Chondrocyte (in vitro differentiated cells): ENCODE measurements at places on chromosomes 1 and 21. TPM values are rescaled to one million over a fixed set of nuclear protein-coding genes. Genes with fewer than 3 reads are reported as not detected.

- DNase-seq = no peak
Measured at GRCh38 chr1:41020654-41021053, 871 bp downstream of the SLFNL1 start.

DNA sequence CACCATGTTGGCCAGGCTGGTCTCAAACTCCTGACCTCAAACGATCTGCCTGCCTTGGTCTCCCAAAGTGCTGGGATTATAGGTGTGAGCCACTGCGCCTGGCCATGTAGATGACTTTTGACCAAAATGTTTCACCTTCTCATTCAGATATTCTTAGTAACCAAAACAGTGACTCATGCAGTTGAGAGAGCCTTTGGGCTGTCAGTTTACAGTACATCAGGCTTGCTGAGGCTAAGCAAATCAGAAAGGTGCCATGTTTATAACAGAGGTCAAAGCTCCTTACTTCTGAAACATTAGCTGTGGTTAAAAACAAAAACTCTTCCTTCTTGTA, 21.0 kb downstream of the CNIH4 start:
- DNase-seq = no peak

DNA sequence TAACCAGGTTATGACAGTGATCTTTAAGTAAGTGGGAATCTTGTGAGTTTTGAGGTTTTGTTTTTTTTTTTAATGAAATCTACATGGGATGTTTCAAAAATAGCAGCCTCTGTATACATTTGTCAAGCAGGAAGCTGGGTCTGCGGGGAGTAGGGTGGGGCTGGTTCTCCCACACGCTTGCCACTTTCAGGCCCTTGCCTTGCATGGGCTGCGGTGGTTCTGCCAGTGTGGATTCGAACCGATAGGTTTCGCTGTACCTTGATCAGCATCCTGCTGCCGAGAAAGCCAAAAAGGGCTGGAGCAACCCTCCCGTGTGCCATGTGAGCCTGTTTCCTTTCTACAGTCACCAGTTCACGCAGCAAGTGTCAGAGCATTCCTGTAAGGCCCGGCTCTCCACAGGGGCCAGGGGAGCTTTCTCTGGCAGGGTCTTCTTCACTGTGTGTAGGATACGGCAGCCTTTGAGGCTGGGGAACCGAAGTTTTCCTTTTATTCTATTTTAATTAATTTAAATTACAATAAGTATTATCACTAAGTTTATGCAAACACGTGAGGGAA, 79.2 kb upstream of the SAMD11 start:
- DNase-seq = no peak

DNA sequence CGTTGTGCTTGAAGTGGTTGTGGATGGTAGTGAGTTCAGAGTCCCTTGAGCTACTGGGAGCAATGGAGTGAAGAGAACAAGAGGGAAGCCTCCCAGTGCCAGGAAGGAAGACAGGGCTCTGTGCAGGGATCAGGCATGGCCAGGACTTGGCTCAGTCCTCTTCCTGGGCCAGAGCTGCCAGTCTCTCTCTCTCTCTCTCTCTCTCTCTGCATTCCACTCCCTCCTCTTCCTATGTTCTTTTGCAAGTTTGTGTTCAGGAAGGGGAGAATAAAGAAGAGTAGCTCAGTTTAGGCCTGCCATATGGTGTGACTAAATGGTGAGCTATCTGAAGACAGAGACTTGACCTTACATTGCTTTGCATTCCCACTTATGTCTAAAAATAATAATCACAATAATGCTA, 20.5 kb upstream of the RPTN start:
- no peak for DNase-seq

DNA sequence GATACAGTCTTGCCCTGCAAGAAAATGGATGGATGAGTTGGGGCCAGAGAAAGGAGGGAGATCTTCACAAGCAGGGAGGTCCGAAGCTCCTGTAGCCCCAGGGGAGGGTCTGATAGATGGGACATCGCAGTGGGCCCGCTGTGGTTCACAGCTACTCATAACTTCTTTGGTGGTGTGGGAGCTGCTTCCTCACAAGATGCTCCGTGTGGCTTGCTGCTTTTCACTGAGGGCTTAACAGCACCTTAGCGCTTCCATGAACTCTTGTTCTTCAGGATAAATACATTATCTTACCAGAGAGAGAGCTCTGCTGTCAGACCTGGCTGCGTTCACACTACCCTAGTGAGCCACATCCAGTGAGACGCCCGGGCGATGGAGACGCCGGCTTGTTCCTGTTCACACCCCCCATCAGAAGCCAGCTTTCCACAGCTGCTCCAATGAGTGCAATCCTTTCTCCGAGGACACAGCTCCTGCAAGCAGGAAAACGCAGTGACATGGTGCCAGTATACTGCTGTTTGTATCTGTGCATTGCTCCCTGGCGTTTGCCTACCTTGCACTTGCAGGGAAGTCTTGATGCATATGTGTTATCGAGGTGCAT, 599.8 kb downstream of the AJAP1 start:
- no peak for DNase-seq

DNA sequence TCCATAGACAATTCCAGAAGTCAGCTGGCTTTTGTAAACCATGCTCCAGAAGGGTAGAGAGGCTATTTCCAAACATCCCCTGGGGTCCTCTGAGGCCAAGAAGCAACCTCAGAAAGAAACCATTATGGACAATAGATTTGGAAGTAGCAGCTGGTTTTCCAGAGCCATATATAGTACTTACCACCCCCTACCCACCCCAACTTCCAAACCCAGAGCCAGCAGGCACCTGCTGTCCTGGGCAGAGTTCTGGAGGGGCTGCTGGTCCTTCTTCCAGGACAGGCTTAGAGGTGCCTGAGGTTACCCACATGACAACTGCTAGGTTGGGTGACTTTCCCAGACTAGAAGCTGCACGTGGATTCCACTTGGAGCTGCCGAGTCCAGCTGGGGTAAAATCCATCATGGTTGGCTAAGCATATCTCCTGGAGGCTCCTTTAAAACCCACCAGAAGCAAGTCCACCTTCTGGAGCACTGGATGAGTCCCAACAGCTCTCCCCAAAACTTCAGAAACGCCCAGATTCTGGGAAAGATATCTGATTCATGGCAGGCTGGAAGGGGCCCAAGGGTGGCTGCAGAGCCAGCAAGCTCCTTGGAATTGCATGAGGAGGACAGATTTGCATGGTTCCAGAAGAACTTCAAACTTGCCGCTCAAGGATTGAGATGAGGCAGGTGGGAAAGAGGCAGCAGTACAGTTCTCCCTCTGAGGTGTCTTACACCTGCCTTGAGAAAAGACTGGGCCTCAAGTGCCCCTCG, 5.8 kb downstream of the MYCL start:
- DNase-seq = no peak

The CD53 gene
- not detected in 3 replicates for total RNA-seq
